ENCODE measurements at places on chromosomes 7 and 10. TPM values are rescaled to one million over a fixed set of nuclear protein-coding genes. Genes with fewer than 3 reads are reported as not detected.

DNA sequence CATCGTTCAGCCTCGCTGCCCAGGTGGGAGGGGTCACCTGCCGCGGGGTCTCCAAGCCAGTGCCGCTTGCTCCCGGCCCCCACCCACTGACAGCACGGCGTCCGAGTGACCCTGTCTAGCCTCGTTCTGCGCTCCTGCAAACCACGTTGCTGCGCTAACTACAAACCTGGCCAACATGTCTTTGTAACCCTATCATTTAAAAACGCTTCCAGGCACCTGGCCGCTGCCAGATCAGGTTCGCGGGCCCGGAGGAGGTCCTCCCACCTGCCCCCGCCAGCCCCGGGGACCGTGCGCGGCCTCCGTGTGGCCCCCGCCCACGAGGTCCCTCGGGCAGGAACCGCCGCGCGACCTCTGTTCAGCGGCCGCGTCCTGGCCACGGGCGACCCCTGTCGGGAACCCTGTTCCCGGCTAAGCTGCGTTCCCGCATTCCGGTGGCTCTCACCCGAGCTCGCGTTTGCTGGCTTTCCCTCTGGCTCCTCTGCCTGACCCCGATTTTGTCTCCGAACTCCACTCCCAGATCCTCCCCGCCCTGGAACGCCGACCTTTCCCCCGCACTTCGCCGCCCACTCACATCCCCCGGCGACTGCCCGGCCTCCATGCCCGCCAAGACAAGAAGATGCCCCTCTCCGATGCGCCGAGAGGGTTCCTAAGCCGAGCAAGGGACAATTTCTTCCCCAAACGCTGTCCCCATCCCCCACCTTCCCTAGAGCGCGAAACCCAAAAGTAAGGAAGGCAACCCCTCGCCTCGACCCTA lies 2.4 kb downstream of the SFMBT2 start:
- no peak for DNase-seq

DNA sequence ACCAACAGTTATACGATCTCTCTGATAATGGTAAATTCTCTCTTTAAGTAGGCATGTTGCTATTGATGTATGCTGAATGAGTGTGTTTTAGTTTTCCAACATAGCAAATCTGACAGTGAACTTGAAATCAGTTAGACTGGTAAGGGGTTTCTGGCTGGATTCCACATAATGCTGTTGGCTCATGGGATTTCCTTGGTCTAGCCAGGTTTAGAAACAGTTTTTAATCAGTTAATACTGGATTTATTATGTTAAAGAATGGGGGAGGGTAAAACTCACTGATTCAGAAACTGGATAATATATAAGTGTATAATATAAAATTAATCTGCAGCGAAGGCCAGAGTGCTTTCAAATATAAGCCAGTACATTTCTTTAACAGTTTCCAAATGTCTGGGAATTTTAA lies 55.6 kb downstream of the PCDH15 start:
- DNase-seq = no peak

DNA sequence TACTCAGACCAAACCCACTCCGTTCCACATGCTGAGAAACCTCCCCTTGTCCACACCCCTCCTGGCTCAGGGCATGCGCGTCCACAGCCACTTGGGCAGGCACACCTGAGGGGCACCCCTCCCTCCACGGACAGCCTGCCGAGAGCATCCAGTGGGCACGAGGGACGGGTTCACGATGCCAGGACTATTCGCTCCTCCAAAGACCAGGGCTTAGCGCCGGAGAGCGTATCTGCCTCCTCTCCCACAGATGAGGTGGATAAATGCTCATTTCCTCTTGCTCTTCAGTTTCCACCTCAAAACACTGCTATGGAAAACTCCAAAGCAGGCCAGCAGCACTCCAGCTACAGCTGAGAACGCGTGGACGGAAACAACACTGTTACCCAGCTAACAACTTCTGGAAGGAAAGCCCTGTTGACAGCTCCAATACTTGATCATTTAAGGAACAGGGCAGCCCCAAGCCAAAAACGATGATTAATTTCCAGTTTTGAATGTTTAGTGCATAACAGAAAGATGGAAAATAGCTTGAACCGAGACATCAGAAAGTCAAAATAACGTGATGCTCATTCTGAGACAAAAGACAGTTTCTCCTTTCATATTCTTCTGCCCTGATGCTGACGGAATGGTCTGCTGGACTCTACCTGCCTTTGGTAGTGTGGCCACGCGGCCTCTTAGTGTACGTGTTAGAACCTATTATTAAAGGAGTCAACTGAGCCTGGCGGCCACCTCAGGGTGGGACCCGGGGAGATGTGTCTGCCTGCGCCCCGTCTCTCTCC lies 204.7 kb downstream of the DNAJB6 start:
- no peak for DNase-seq

GRCh38 chr10:67802767-67803538 lies 35.0 kb downstream of the DNAJC12 start:
- DNase-seq = no peak

- no peak for DNase-seq
Measured at GRCh38 chr10:26408858-26409494, 29.2 kb upstream of the APBB1IP start.

- no peak for DNase-seq
Measured at GRCh38 chr10:34580643-34581042, 234.5 kb downstream of the PARD3 start.

DNA sequence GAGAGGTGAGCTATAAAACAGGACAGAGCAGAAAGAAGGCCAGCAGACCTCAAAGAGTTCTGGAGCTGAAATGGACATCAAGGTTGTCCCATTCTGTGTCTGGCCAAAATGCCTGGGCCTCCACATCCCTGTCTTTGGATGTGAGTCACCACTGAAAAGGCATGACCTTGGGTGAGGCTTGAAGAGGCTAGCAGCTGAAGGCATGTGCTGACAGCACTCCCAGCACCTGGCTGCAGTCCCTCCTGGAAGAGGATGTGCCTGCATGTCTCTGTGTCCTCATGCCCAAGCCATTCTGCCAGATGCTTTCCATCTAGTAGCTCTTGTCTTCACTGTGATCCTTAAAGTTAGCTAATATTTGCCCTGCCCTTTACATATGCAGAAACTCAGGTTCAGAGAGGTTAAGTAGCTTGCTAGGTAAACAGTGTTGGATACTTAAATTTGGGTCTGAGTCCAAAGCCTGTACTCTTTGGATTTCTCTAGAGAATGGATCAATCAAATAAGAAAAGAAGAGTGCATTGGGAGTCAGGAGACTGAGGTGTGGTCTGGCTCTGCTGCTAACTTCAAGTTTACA lies 35.8 kb downstream of the HECW1 start:
- no peak for DNase-seq

The TAF5 gene
- polyA plus RNA-seq = 3.0 TPM

The FFAR4 gene
- polyA plus RNA-seq = 0.25 TPM

The FOXI2 gene
- 0.58 TPM for polyA plus RNA-seq

The LRRD1 gene
- polyA plus RNA-seq = not detected

- DNase-seq = no peak
Measured at GRCh38 chr10:117240621-117241529, at the start of gene SLC18A2. Gene SLC18A2, plus strand, starts transcription at chr10:117241114. Its CDS starts 580 bp downstream, at chr10:117241694.

DNA sequence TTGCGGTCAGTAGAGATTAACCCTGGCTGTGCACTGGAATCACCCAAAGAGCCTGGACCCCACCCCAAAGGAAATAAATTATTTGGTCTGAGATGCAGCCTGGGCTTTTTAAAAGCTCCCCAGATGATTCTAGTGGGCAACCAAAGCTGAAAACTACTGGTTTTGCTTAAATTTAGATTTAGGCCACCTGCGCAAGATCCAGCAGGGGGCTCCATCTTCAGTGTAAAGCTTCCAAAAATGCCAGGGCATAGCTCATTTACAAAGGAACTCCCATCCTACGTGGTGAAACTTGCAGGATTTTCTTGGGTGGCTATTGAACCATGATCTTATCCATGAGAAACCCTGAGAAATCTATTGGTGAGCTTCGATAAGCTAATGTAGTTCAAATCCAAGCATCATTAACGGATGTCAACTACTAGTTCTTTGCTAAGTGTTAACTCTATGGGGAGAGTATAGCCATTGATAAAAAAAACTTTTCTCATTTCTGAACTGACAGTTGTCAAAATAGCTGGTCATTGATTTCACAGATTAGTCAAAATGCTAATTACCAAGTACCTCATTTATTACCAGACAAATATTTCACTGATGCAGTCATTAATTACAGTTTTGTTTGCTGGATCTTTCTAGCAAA lies 315.3 kb downstream of the LHFPL3 start:
- no peak for DNase-seq

DNA sequence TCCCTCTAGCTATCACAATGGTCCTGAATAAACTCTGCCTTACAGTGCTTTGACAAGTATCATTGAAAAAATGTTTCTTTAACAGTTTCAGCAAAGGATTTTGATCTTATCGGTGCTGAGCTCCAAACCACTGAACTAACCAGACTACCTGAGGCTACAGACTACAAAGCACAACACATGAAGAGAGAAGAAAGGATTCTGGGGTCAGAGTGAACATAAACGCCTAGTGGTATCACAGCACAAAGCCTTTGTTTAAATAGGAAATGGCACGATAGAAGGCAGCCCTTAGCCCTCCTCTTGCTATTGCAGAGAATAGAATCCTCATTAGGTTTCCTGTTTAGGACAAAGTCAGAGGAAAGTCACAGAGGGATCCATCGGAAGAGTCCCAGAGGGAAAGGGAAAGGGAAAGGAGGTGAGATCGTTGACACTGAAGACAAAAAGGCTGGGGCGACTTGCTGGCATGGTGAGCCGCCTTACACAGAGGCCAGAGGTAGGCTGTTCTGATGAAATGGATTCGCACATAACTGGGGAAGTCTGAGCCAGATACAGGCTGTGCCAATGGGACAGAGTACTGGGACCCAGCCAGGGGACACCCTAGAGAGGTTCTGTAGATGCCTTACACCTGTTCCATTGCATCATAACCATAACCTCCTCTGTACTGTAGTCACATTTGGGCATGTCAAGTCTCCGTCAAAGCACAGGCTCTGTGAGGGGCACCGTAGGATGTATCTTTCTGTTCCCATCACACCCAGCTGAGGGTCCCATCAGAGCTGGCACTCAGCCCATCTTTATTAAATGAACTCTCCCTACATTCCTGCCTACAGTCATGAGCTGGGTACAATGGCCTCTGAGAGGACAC lies 71.5 kb downstream of the XPNPEP1 start:
- DNase-seq = no peak

- DNase-seq = no peak
Measured at GRCh38 chr7:64774204-64774842, 19.9 kb upstream of the ZNF138 start.

DNA sequence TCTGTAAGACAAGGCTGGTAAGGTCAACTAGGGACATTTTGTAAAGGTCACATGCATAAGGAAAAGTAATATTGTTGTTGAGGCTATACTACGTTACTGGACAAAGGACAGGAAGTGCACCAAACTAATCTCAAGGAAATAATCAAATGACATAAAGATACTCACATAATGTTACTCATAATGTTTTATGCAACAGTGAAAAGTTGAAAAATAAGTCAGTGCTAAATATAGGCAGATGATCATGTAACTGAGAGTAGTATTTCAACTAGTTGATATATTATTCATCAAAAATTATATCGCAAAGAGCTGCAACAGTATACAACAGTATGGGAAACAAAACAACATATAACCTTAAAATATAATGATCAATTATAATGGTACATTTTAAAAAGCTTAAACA lies 215.7 kb downstream of the PTN start:
- no peak for DNase-seq

- no peak for DNase-seq
Measured at GRCh38 chr7:55121249-55121648, 102.4 kb downstream of the EGFR start.

The SRRM3 gene
- polyA plus RNA-seq = 3.0 TPM

DNA sequence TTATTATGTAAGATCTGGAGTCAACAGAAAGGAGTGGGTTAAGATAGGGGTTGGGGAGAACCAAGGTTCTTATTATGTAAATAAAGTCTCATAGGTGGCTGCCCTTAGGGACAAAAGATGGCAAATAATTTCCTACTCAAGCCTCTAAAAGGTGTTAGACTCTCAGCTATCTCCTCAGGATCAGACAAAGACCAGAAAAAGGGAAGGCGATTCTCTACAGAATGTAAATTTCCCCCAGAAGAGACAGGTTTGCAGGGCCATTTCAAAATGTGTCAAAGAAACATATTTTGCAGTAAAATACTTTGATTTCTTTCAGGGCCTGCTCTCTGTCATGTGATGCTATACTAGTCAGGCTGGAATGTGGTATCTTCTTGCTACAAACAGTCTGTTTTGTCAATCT lies 80.3 kb downstream of the MICU1 start:
- no peak for DNase-seq

GRCh38 chr10:130560573-130560972 lies 424.4 kb downstream of the GLRX3 start:
- no peak for DNase-seq

The WEE2 gene
- not detected for polyA plus RNA-seq

The AGMO gene
- polyA plus RNA-seq = 0.58 TPM

The WIPF3 gene
- polyA plus RNA-seq = 3.4 TPM

The MMD2 gene
- not detected for polyA plus RNA-seq

DNA sequence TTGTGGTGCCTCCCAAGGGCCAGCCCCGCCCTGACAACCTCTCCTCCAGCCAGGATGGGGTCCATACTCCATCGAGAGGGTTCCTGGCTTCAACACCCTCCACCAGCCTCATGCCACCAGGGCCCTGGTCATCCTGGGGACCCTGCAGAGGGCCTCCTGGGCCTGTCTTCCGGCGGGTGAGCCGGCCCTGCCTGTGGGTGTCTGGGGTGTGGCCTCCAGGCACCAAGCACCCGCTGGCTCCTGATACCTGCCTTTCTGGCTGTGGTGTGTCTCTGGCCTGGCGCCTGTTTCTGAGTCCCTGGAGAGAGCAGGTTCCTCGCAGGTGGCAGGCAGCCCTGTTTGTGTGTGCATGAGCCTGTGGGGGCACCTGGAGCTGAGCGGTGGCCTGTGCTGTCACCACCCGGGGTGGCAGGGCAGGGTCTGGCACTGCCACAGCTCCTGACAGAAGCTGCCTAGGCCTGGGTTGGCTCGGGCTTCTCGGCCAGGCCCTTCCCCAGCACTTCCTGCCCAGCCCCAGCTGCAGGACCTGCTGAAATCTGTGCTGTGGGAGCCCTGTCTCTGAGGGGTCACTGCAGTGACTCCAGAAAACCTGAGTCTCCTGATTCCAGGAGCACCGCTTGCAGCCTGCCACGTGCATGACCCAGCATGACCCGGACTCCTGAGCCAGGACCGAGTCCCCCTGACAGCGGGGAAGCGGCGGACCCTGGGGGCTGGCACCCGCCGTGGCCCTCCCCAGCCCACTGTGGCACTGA lies 18.4 kb downstream of the ADAM8 start:
- no peak for DNase-seq

The ARHGAP19 gene
- 6.0 TPM for polyA plus RNA-seq

- DNase-seq = no peak
Measured at GRCh38 chr7:85974176-85974575, 669.5 kb upstream of the GRM3 start.

The DRGX gene
- 0.04 TPM for polyA plus RNA-seq

GRCh38 chr10:100659361-100660098 lies 85.9 kb upstream of the PAX2 start:
- no peak for DNase-seq

The ECHDC3 gene
- 28.1 TPM for polyA plus RNA-seq
